ENCODE measurements at places on chromosomes 2 and 18.

DNA sequence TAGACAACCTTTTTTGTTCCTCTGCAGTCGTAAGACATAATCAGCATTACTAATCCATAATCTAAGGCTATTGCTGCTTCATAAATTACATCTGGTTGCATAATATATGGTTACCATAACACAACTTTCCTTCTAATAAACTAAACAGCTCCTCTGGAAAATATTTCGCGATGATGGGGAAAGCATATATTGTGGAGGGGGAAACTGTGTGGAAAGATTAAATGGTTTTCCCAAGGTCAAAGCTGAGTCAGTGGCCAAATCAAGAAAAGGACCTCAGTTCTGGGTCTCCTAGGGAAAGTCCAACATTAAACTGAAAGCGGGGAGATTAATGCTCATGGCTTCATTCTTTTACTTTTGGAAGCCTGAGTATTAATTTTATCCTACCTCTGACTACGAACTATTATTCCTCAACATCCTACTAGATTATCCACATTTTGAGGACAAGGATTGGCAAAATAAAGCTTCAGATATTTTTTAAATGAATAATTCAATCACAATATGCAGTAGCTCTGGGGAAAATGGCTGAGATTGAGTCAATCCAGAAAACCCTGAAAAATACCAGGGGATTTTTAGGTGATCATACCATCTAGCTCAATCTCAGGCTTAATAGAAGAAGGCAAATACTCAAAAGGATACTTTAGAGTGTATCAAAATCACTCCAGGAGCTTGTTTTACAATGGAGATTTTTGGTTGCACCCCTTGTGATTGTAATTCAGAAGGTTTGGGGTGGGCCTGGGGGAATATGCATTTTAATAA lies 33.8 kb upstream of the STK17B start:
- DNase-seq, result no peak

DNA sequence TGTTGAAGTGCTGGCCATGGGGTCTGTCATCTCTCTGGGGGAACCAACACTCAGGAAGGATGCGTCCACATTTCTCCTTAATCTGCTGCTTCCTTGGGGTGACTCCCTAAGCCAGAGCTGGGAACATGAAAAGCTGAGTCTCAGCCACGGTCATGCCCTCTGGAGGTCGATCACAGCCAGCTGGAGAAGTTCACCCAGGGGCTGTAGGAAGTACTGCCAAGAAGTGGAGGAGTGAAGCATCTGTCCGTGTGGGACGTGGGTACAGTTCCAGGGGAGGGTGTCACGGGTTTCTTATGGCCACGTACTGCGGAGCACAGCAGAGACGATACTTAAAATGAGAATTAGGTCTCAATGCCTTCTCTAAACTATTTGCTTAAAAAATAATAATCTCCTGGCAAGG lies 42.4 kb upstream of the IGFBP2 start:
- DNase-seq, result no peak

DNA sequence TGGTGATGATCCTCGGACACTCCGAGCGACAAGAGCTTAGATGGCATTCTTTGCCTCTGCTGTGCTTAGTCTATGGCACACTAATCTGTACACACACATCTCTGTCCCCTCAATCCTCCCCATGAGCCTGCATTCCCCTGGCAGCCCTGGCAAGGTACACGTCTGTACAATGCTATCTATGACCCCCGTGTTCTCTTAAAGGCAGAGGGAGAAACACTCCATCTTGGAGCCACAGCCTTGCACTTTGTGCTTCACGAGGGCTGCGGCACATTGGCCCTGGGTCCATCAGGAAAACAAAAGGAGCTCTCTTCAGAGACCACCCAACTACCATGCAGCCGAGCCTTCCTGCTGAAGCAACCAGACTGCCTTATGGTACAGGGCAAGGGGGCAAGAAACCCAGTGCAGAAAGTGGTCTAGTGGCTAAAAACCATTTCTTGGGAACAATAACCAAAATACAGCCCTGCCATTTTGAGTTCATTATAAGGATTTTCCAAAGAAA lies 42.5 kb downstream of the STEAP3 start:
- DNase-seq, result no peak

GRCh38 chr2:39144416-39144815 lies 23.6 kb upstream of the SOS1 start:
- no peak for DNase-seq

- DNase-seq, result no peak
These were observed 77.8 kb upstream of the TACR1 start for GRCh38 chr2:75277111-75277510.

All from CD4-positive, alpha-beta T cell treated with Interleukin-10 for 1 hour (primary cell).